CMK (cell line): ENCODE measurements at places on chromosomes 5 and 9.

- DNase-seq, result no peak
Measured at GRCh38 chr9:124520206-124520596, 13.0 kb upstream of the NR5A1 start.

GRCh38 chr9:131987232-131987631, 92.4 kb downstream of the MED27 start:
- no peak for DNase-seq

DNA sequence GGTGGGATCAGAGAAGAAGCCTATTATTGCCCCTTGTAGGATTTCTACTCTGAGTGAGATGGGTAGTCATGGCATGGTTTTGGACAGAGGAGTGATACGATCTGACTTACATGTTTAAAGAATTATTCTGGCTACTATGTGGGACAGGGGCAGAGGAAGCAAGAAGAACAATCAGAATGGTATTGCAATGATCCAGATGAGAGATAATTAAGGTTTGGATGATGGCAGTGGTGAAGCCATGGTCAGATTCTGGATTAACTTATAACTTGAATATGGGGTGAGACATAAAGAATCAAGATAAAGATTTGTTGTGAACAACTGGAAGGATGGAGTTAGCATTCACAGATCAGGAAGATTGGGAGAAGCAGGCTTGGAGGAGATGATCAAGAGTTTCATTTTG, 3.4 kb upstream of the HEMGN start:
- DNase-seq, result no peak

GRCh38 chr9:124854822-124855221, 1.6 kb downstream of the WDR38 start:
- no peak for DNase-seq

- DNase-seq, result peak; percentile 50
Measured at GRCh38 chr5:99060306-99061261, 131.8 kb upstream of the CHD1 start.

- no peak for DNase-seq
Measured at GRCh38 chr5:141879941-141880738, 1.9 kb upstream of the PCDH1 start.
